Endothelial cell of umbilical vein (primary cell): ENCODE measurements at places on chromosomes 3 and 15. TPM values are rescaled to one million over a fixed set of nuclear protein-coding genes. Genes with fewer than 3 reads are reported as not detected.
A peak's percentile ranks its signal among the peaks of the same experiment; 100 is the strongest.

GRCh38 chr3:161508852-161509477 is 12.4 kb downstream of the OTOL1 start:
- peak; percentile 2 for DNase-seq

DNA sequence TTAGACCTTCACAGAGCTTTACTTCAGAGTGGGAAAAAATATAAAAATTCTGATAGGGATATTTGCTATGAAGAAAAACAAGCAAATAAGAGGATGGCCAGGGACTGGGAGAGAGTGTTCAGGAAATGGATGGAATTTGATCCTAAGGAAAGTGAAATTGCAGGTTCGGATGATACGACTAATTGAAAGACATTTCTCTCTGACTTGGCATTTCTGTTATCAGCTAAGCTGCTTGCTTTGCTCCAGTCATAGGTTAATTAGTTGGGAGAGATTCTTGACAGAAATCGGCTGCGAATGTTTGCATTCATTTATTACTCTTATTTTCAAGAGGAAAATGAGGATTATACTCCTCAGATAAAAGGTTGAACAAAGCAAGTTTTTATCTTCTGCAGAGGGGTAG is 808.7 kb upstream of the NECTIN3 start:
- no peak for DNase-seq

GRCh38 chr15:52186651-52187486 is 4.3 kb downstream of the GNB5 start:
- DNase-seq: no peak

The TRPM1 gene
- 0.53 TPM in 1 of 2 replicates, not detected in the other for total RNA-seq

- DNase-seq: peak; percentile 95
Measured at GRCh38 chr15:62109982-62110851, 43.4 kb downstream of the C2CD4A start.

The ACTC1 gene
- total RNA-seq: not detected in 2 replicates

GRCh38 chr3:27729748-27730611 is 7.9 kb upstream of the EOMES start:
- DNase-seq: no peak

- no peak for DNase-seq
Measured at GRCh38 chr15:43966646-43967045, 139.8 kb downstream of the WDR76 start.

GRCh38 chr3:100001526-100002270 is 112.6 kb downstream of the FILIP1L start:
- no peak for DNase-seq

The ERICH6 gene
- not detected in 2 replicates for total RNA-seq

DNA sequence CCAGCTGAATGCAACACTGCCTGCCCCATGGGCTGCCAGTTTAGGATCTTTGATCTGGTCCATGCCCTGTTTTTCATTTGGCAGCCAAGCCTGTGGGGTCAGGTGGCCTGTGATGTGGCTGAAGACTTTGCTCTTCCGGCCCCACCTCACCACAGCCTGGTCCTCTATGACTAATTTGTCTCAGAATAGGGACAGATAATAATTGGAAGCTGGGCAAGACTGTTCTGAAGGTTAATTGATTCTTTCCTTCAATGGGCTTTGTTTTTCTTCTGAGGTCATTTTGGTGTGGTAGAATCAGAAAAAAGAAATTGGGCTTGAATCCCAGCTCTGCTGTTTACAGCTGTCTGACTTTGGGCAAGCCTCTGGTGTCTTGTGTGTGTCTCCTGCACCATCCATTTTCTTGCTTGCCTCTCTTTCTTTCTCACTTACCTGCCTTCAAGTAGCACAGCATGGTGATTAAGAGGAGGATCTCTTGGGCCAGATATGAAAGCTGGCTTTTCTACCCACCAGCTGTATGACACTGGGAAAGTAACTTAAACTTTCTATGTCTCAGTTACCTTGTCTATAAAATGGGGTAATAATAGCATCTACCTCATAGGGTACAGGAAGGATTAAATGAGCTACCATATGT is 24.2 kb downstream of the ABHD2 start:
- peak; percentile 73 for DNase-seq

- DNase-seq: no peak
Measured at GRCh38 chr3:186700267-186700666, 16.9 kb upstream of the KNG1 start.

The TUSC7 gene
- not detected in 2 replicates for total RNA-seq

GRCh38 chr3:117145677-117146076 is 436.1 kb downstream of the TUSC7 start:
- no peak for DNase-seq

GRCh38 chr3:167728176-167728575 is 6.5 kb downstream of the PDCD10 start:
- DNase-seq: no peak

DNA sequence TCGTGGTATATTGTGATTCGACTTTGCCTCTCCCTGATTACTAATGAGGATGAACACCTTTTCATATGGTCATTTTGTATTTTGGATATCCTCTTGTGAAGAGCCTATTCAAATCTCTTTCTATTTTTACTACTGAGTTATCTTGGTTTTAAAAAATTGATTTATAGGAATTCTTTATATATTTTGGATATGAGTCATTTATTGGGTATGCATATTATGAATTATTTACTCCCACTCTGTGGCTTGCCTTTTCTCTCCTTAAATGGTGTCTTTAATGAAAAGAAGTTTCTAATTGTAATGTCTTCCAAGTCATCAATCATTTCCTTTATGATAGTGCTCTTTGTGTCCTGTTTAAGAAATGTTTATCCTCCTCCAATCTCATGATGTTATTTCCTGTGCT is 191.5 kb upstream of the DPH6 start:
- DNase-seq: no peak

The ECE2 gene
- total RNA-seq: not detected in 2 replicates

DNA sequence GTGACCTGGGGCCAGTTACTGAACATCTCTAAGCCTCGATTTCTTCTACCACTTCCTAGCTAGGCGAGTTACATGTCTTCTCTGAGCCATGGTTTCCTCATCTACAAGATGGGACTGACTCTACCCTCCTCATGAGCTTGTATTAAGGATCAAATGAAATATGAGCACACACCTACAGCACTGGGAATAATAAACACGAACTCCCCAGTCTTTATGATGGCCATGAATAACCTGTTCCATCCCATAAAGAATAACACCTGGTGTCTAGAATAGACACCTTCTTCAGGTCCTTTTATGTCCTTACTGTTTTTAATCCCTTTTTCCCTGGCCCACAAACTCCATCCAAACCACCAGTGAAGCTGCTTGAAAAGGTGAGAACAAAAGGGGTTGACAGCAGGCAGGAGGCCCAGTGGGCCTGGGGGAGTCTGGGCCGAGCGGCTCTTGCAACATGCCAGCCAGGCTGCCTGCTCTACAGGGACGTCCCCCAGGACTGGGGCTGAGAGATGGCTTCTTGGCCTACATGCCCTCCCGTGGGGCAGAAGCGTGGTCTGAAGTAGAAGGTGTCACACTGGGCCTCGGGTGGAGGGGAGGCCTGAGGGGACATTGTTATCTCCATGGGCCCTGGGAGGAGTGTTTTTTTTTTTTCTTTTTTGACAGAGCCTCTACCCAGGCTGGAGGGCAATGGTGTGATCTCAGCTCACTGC is 178.2 kb downstream of the RAB11A start:
- no peak for DNase-seq

GRCh38 chr3:124781476-124782376 is 51.5 kb downstream of the UMPS start:
- DNase-seq: no peak

GRCh38 chr15:69014454-69014853 is at the start of gene NOX5:
Gene NOX5, plus strand, starts transcription at chr15:69014695. Its CDS starts 41 bp downstream, at chr15:69014736.
- no peak for DNase-seq

DNA sequence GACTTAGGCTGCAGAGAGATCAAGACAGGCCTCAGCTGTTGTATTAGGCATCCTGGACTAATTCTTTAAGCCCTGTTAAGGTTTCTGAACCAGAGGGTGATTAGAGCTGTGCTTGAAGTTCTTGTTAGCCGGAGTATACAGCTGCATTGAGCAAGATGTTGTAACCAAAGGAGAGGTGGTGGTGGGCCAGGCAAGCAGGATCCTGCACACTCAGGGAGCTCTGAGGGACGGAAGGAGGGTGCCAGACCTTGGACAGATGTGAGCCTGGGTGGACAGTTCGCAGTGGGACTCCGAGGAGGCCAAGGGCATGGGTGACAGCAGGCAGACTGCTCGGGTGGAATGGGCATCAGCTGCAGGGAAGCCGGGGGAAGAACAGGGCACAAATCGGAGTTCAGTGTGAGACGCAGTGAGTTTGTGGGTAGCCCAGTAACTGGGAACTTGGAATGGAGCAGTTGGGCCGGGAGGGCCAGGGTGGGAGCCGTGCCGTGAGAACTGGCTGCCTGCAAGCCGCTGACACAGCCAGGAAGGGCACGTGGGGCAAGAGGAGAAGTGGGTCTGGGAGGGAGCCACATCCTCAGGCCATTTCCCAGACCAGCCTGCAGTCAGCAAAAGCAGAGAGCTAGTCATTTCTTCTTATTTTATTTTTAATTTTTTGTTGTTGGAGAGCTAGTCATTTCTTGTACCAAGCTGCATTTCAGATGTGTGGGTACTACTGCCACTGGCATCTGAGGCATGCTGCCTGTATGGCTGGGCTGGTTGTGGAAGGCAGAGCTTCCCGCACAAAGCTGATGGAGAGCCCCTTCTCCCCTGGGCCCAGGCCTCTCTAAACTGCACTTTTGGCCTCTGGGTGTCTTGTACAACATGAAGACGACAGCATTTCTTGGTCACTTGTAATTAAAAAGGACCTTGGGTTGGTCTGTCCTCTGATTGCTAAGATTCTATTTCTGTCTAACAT is 61.0 kb downstream of the PGPEP1L start:
- peak; percentile 68 for DNase-seq

DNA sequence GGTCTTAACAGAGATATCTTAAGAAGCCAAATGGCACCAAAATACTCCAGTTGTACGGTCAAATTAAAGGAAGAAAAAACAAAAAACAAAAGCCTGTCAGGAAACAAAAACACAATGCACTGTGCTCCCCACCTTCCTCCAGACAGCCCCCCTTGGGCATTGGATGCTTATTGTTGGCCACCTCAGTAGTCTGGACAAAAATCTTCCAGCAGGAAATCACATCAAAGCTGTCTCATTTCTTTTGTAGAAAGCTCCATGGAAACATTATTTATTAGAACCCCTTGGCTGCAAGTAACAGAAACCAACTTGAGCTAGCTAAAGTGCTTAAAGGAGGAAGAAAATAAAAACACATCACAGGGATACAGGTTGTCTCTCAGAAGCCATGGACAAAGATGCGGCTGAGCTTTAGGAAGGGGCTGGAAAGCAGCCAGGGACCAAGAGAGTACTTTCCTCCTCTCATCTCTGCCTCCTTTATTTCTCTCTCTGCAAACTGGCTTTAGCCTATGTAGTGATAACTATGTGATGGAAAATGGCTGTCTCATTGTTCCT is 651.5 kb upstream of the ADAMTS9 start:
- DNase-seq: no peak

DNA sequence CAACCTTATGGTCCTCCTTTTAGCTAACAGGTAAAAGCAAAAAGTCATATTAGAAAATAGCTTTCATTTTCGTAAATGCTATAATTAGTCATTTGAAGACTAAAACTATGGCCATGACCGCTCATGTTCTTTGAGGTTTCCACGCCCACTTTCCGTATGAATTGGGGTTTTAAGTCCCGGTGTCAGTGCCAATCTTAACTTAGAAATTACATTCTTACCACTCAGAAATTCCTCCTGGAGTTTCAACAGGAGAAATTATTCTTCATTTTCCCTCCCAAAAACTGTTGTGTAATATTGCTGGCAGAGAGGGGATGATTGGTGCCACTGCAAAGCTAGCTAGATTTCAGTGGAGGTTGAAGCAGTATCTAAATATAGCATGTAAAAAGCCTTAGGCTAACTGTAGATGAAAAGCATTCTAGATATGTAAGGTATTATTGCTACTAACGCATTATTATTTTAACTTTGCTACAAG is 71.0 kb upstream of the MDFIC2 start:
- no peak for DNase-seq

- DNase-seq: no peak
Measured at GRCh38 chr15:85955501-85956391, 123.9 kb upstream of the AGBL1 start.

DNA sequence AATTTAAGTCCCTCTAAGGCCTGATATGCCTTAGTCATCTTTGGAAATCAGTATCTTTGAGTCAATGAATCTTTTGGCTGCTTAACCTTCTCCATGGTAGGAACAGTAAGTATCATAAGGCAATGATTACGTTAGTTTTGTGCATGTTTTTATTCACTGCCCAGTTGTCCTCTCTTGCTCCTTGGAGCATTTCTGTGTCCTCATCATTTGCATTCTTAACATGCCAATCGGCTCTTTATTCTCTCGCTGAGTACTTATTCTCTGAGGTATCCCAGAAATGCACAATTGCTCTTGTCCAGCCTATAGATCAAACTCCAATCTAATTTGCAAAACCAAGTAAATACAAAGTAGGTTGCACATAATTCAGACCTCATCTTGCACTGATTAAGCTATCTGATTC is 405.0 kb upstream of the IL12A start:
- DNase-seq: no peak

DNA sequence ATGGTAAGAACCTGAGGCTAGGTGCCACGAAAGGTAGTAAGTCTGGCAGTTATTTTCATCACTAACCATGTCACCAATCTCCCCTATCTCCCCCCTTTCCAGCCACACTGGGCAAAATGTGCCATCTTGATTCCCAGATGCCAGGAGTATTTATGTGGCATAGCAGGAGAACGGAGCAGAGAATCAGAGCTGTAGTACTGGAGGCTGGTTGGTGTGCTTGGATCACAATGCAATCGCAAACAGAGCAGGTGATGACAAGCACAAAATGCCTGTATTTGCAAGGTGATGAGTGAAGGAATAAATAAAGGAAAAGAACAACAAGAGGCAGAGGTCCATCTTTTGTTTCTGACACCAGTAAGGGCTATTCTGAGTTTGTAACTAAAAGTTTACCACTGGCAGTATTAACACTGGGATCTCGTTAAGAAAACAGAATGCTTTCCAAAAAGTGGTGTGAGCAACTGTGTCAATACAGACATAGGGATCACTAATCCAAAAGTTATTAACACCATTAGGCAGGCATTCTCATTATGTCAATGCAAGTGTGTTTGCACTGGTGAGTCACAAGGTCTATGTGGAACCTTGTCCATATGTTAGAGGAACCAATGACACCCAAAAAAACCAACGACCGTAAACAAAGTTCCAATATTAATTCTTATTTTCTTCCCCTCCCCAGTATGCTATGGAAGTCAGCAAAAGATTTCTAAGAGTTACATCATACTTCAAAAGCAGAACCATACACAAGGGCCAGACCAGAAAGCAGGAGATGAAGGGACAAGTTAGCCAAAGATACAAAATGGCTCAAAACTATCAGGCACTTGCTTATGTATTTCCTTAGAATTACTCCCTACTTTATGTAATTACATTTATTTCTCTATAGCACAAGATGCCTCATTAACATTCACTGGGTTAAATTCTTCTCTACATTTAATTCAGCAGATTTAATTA is 556.6 kb downstream of the FOXP1 start:
- no peak for DNase-seq

The FGD5 gene
- total RNA-seq: 134 and 141 TPM in 2 replicates
